ENCODE measurements at places on chromosomes 5 and 9.

DNA sequence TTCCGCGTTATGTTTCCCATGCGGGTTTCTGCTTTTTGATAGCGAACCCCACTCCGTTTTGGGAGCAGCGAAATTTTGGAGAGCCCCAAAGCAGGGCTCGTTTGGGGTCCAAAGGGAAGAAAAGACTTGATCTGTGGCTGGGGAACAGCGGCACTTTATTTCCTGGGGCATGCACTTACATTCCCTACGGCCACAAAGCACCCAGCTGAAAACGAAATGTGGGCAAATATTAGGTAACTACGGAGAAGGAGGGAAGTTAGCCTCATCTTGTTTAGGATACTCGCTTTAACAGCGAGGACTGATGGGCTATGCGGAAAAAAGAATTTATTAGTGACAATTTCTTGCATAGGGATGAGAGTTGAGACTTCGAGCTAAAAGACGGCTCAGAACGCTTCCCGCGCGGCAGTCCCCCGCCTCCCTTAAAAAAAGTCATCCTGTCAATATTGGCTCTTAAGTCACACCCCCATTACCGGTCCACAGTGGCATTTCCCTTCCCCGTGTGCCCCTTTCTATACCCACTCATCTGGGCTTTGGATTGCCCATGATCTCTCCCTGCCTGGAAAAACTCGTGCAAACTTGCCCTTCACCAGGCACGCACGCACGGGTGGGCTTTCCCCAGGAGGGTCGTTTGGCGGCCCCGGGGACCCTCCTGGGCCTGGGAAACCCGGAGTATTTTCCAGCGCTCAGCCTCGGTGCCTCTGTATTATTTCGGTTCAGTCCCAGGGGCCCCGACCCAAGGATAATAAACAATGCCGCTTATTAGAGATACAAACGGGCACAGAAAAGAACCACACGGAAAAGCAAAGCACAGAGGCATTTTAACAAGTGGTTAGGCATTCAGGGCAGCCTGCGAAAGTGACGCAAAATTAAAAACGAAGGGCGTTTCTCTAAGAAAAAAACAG, 35.8 kb upstream of the NFIB start:
- DNase-seq, result no peak

- DNase-seq, result no peak
These were observed 302.2 kb downstream of the ISL1 start for GRCh38 chr5:51685419-51685818.

GRCh38 chr9:130343445-130343918, 77.9 kb downstream of the HMCN2 start:
- DNase-seq, result no peak

DNA sequence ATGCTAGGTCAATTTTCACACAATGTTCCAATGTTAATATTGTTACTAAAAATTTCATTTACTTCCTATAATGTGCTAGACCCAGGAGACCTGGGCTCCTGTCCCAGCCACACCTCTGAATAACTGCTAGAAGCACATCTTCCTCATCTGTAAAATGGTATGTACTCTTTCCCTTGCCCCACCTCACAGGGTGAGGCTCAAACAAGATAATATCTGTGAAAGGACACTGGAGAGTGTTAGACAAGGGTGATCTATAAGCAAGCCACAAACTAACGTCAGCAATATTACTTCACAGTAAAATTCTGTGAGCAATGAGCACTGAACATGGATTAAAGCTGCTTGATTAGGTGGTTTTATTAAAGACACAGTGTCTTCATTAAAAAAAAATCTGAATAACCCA, 186.4 kb downstream of the EPB41L4A start:
- no peak for DNase-seq

- DNase-seq, result no peak
These were observed 174.9 kb downstream of the GABBR2 start for GRCh38 chr9:98533866-98534265.

DNA sequence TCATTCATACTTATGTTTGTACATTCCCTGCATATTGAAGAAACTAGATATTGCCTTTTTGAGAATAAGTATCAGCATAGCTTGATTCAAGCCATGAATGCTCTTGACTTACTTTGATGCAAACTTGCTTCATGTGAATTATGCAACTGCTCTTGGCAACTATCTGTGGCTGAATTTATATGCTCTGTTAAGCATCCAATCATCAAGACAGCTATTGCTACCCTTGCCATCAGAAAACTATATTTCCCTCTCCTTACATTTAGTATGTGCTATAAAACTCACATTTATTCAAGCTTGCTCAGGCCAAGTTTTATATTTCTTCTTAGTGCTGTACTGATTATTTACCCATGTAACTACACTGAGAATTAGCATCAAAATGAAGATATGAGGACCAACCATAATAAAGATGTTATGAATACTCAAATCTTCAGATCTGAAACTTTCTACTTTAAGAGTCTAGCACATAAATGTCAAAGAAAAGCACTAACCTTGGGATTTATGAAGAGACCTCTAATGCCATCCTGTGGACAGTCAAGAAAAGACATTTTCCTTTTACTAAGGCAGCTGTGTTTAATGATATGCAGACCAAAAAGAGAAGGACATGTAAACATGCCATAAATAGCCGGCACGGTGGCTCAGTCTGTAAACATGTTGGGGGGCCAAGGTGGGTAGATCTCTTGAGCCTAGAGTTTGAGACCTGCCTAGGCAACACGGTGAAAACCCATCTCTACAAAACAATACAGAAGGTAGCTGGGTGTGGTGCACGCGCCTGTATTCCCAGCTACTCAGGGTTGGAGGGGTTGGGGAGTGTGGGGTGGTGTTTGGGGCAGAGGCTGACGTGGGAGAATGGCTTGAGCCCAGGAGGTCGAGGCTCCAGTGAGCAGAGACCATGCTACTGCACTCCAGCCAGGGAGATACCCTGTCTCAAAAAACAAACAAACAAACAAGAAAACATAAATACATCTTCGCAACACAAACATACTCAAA, 267.0 kb upstream of the TYRP1 start:
- DNase-seq, result peak; percentile 6

DNA sequence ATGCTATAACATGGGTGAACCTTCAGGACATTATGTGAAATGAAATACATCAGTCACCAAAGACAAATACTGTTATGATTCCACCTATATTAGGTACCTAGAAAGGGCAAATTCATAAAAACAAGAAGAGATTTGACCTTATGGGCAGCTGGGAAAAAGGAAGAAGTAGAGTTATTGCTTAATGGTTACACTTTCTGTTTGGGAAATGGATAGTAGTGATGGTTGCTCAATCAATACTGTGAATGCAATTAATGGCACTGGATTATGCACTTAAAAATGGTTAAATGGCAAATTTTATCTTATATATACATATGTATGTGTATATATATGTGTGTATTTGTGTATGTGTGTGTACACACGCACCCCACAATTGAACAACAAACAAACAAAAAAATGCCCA, 15.2 kb downstream of the FKBP15 start:
- no peak for DNase-seq

GRCh38 chr5:29229461-29229860, 1964.0 kb upstream of the CDH6 start:
- DNase-seq, result no peak

DNA sequence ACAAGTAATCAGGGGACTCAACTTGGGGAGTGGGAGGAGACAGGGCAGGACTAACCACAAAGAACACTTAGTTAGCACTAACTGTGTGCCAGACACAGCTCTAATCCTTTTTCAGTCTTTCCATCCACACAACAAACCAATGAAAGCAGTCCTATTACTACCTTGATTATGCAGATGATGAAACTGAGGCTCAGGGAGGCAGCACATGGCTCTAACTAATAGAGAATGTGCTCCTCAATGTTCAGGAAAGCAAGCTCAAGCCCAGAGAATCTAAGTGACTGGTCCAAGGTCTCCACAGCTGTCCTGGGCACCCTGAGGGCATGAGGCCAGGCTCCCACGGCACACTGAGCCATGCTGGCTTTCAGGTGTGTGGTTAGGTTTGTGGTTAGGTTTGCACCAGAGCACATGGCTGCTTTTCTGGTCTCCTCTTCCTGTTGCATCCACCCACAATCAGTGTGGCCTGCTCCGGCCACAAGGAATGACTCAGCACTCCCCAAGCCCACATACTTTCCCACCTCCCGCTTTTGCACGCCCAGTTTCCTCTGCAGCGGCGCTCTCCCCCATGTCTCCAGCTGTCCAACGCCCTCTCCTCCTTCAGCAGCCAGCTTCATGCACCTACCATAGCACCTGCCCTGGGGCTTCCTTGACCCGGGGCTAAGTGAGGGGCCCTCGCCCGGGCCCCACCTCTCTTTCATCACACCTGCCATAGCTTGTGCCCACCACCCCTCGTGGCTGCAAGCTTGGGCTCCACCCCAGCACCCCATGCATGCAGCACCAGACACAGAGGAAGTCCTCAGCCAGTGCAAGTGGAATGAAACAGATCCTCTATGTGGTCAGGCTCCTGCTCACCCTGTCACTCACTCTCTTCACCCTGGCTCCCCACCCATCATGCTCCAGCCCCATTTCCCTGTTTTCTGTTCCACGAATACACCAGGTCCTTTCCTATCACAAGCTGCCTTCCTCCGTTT, 133.1 kb downstream of the GABBR2 start:
- DNase-seq, result peak; percentile 67

GRCh38 chr5:116379306-116379705, 195.3 kb downstream of the SEMA6A start:
- no peak for DNase-seq

DNA sequence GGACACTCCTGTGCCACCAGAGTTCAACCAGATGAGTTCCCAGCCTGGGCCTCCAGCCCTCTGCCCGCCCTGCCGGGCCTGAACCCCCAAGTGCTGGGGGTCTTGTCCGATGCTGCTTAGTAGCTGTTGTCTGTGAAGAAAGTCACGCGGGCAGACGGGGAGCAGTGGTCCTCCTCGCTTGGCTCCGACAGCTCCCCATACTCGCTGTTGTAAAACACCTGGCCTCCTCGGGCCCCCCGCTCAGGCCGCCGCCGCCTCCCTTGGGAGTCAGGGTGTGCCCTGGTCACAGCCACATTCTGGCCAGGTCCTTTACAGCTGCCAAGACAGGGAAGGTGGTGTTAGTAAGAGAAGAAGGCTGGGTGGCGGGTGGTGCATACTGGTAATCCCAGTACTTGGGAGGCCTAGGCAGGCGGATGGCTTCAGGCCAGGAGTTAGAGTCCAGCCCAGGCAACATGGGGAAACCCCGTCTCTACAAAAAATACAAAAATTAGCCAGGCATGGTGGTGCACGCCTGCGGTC, 11.8 kb upstream of the SCGB3A1 start:
- DNase-seq, result no peak

DNA sequence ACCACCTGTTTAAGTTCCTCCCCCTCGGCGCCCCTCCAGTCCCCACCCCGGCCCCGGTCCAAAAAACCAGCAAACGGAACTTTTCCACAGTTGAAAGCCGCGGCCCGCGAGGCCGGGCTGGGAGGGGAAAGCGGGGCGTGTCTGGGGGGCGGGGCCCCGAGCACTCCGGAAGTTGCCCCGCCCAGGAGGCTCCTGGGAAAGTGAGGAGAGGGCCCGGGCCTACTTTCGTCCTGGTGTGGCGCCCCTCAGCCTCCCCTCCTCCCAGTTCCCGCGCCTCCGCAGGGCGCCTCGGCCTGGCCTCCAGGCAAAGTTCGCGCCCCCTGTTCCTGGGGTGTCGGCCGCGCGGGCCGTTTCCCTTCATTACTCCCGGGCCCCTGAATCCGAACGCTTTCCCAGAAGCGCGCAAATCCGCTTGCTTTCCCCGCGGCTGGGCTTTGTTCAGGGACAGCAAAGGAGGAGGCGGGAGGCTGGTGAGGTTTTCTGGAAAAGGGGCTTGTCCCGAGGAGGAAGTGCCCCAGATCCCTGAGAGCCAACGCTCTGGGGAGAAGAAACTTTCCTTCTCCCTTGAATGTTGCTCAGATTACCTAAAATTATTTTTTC, 4.5 kb upstream of the DMRT3 start:
- DNase-seq, result no peak

DNA sequence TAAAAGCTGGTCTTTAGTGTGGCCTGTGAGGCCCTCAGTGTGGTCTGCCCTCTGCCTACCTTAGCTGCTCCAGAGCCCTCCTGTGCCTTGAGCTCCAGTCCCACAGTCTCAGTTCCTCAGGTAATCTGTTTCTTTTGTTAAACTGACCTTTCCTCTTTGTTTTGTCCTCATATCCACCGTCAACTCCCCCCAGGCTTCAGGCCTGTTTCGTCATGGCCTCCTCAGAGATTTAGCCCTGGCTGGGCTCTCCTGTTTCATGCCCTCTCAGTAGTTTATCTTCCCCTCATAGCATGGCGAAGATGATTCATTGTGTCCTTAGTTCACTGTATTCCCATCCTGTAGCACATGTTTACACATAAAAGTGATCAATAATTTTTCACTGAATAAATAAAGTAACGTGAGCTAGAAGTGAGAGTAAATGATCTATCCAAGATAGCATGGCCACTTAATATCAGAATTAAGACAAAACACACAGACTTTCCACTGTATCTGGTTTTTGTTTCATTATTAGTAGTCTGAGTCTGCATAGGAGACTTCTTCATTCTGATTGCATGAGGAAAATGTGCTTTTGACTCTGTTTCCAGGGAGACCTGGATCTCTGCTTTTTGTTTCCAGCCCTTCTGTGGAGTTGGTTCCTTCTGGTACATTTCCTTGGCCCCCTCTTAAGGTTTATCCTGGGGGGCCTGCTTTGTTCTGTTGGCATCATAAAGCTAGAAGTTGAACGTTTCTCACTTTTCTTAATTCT, 70.5 kb downstream of the SNX24 start:
- no peak for DNase-seq

DNA sequence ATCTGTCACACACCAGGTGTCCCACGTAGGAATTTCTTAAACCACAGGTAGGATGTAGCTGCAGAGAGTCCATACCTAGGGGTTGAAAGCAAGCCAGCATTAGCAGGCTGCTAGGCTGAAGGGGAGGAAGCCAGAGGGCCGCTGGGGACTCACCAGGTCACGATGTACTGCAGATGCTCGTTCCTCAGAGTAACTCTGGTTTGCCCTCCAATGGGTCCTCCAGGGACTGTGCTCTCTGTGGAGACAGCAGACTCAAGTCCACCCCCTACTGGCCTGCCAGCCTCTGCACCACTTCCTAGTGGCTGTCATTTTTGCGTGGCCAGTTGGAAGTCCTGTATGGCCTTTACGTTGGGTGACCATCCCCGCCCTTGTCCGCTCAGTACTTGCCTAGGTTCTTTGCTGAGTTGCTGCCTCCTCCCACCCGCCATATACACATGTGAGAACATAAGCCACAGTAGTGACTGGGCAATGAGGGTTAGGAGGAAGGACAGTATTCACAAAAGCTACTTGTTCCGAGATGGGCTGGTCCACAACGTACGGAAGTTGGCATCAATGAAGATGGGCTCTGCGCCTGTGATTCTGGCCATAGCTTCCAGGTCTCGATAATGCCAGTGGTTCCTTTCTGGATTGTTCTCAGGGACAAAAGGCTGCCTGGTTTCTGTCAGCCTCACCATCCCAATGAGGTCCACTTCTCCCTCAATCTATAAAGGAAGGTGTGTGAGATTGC, 4.1 kb downstream of the RPL7A start:
- DNase-seq, result peak; percentile 58

GRCh38 chr5:104904561-104904960, 1342.0 kb upstream of the NUDT12 start:
- no peak for DNase-seq

DNA sequence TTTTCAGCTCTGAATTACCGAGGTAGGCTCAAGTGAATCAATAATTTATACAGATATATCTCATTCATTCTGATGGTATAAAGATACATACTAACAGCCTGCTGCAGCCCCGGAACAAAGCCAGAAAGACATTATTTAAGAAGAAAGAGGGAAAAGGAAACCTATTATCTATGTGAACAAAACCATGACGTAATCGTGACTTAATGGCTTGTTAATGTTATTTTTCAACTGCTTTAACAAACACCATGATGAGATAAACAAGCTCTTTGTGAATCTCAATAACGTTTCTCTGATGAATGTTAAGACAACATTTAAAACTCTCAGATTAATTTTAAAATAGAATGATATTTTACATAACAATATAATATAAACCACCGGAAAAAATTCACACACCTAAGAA, 237.1 kb downstream of the SLF1 start:
- no peak for DNase-seq
